ENCODE measurements at places on chromosomes 13 and 19.

DNA sequence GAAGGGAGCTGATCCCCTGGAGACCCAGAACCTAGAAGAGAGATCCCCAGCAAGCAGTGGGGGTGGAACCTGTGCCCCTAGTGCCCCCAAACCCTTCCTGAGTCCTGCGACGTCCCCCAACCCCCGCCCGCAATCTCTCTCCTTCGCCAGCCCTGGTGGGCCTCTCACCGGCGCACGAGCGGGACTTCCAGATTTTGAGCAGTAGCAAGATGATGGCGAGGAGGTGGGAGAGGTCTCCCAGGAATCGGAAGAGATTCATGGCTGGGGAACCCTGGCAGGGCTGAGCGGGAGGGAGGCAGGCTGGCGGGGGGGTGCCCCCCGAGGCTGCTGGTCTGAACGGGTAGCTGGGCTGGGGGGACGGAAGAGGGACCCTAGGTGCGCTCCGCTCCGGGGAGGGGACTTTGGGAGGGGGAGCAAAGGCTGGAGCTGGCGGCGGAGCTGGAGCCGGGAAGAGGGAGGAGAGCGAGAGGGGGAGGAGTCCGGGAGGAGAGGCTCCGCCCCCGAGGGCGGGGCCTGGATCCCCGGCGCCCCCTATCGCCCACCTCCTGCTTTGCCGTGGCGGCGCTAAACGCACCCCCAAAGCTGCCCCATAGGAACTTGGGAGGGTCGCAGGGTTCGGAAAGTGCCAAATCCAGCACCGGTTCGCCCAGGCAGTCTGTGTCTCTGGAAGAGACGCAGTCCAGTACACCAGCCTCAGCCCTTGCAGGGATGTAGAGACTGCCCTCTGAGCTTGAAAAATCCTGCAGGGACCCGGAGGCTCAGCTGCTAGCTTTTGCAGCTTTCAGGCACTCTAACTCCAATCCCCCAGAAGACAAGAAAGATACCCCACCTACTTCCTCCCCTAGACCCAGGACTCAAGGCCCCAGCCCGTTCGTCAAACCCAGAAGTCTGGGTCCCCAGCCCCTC, at the start of gene KDELR1:
Gene KDELR1, minus strand, starts transcription at position 452 of the 906 bp plus-strand sequence. Its CDS starts 193 bp downstream, at position 259.
- peak; percentile 73 for DNase-seq

DNA sequence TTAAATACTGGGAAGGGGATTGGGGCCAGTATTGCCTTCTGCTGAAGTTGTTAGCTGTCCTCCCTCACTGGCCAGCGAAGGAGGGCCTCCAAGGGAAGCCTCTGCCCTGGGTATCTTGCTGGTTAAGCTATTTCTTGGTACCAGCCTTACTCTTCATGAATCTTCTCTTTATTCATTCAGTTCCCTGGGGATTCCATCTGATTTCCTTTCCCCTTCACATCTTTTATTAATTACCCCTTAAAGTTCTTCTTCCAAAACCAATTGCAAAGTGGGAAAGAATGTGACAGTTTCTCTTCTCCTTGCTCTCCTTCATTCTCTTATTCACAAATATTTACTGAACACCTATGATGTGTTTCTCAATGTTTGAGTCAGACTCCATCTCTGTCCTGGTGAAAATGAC, 36.7 kb upstream of the STK24 start:
- no peak for DNase-seq

GRCh38 chr13:49814551-49815270, 22.2 kb upstream of the KPNA3 start:
- DNase-seq, result no peak

DNA sequence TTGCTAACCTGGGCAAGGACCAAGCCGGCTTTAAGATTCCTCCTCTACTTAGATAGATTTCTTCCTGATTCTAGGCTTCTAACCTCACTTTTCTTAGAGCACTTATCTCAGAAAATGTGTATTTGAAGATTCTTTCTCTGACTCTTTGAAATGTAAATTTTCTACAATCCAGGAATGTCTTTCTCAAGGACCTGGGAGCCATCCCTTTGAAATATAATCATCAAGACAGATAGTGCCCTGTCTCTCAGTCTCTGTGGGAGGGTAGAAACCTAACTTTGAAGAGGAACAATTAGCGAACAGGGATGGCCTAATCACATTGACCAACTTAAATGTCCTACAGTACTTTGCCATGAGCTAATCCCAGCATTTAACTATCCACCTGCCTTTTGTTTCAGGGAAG, 1646.0 kb downstream of the PCDH9 start:
- DNase-seq, result no peak

DNA sequence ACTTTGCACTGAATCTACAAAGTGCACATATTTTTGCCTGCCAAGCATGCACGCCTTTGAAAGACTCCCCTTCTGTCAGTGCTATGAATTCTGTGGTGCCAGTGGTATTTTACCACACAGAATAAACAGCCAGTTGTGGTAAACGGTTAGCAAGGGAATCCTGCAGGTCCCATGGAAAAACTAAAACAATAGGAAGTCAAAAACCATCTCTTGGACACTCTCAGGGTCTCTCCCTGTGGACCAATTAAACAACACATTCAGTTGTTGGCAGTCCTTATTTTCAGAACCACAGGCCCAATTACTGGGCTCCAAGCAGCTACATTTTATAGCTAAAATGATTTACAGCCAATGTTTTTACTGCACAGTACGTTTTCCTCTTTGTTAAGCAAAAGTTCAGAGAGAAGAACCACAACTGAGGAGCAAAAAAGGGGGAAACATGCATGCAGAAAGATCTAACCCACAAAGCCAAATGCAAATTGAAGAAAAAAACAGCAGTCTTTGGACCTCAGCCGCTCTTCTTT, 116.9 kb downstream of the KCTD12 start:
- DNase-seq, result no peak

DNA sequence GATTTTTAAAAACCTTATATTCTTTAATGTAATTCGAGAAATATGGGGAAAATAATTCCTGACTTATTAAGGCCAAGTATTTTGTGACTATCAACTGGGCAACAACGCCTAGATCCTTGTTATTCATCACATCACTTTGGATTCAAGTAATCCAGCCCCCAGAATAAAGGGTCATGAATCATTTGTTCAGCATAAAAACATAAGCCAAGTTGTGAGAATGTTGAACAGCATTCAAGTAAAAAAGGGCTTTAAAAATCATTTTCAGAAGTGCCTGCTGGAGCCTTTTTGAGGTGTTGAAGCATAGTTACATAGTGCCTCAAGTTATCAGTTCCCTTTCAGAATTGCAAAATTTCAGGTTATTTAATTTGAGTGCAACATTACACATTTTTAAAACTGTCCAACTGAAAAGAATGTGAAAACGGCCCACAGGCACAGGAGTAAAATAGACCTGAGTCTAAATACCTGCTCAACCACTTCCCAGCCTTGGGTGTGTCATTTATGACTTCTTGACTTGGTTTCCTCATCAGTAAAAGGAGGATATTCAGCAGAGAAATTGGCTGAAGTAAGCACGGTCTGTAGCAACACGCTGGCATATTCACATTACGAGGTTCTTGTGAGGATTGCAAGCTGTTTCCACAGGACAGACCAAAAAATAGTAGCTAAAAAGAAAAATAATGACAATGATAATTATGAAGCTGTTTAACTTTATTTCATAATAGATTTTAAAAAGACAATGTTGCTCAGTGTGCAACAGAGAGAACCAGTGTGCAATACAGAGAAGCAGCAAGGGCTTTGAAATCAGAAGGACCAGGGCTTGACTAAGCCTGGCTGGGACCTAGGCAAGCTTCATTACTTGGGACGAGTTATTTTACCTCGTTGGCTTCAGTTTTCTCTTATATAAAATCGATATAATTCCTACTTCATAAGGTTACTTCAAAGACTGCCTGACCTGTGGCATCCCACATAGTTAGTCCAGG, 56.6 kb downstream of the MBNL2 start:
- DNase-seq, result no peak

DNA sequence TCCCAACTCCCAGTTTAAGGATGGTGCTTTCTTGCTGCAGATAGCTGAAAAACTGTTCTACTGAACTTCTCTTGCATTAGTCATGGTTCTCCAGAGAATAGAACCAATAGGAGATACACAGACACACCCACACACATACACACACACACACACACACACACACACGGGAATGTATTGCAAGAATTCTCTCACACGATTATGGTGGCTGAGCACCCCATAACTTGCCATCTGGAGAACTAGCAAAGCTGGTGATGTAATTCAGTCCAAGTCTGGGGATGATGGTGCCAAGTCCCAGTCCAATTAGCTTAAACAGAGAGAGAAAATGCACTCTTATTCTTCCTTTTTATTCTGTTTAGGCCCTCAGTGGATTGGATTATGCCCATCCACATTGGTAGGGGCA, 643.9 kb downstream of the DIAPH3 start:
- no peak for DNase-seq

- no peak for DNase-seq
These were observed 110.5 kb upstream of the SLITRK1 start for GRCh38 chr13:83992566-83993358.

- no peak for DNase-seq
These were observed 651.2 kb downstream of the SLITRK6 start for GRCh38 chr13:85148009-85148408.

DNA sequence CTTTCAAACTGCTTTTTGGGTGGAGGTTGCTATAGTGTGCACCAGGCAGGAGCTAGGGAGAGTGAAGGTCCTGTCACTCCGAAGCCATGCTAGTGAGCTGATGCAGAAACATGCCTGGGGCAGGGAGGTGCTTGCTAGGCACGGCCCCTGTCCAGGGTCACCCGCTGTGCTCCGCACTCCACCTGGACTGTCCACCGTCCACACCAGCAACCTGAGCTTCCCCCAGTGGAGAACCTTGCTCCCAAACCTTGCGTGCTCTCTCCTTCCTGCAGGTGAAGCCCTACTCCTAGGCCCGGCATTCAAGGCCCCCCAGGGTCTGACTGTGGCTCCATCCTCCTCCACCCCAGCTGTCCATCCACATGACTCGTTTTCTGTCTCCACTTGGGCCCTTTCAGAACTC, 12.3 kb downstream of the SLC15A1 start:
- no peak for DNase-seq

- no peak for DNase-seq
These were observed 25.5 kb downstream of the ERICH6B start for GRCh38 chr13:45590066-45590465.

GRCh38 chr13:39976481-39976880, 321.0 kb downstream of the COG6 start:
- no peak for DNase-seq

- peak; percentile 5 for DNase-seq
These were observed 379 bp upstream of the ZNF470 start for GRCh38 chr19:56566904-56567273.

- no peak for DNase-seq
These were observed 13.0 kb downstream of the YIPF2 start for GRCh38 chr19:10915130-10916091.

- DNase-seq, result no peak
These were observed 8.6 kb downstream of the PTBP1 start for GRCh38 chr19:805600-806550.

- no peak for DNase-seq
These were observed 41.8 kb downstream of the TPT1 start for GRCh38 chr13:45299194-45299593.

GRCh38 chr13:81596224-81596753, 1255.4 kb upstream of the SPRY2 start:
- no peak for DNase-seq

DNA sequence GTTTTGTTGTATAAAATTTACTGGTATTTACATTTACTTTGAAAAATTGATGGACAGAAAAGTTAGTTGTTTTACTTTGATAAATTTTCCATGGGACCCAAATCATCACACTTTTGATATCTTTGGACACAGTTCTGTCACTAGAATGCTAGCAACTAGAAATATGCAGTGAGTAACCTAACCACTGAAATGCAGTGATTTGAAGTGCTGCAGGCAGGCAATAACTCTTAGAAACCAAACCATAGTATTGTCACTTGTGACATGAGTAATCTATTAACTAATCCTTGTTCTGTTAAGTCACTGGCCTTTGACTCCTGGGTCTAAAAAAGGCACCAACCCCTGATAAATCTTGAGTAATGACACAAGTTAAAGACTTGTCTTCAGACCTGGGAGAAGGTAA, 620.0 kb upstream of the ATXN8OS start:
- DNase-seq, result no peak

GRCh38 chr19:12953138-12953798, 3.8 kb downstream of the GADD45GIP1 start:
- DNase-seq, result peak; percentile 62

DNA sequence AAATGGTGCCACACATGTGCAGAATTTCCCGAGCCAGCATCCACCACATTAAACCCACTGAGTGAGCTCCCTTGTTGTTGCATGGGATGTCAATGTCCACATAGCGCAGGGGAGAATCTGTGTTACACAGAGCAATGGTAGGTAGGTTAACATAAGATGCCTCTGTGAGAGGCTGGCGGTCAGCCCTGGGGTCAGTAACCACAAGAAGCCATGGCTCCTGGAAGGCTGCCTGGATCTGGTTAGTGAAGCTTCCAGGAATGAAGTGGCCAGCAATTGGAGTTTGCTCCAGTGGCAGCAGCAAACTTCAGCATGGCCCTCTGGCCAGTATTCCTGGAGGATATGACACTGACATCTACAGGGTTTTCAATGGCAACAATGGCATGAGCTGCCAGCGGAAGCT, 37.0 kb upstream of the PCDH9 start:
- no peak for DNase-seq

GRCh38 chr19:6970021-6970420, 51.2 kb downstream of the MBD3L2B start:
- DNase-seq, result no peak

DNA sequence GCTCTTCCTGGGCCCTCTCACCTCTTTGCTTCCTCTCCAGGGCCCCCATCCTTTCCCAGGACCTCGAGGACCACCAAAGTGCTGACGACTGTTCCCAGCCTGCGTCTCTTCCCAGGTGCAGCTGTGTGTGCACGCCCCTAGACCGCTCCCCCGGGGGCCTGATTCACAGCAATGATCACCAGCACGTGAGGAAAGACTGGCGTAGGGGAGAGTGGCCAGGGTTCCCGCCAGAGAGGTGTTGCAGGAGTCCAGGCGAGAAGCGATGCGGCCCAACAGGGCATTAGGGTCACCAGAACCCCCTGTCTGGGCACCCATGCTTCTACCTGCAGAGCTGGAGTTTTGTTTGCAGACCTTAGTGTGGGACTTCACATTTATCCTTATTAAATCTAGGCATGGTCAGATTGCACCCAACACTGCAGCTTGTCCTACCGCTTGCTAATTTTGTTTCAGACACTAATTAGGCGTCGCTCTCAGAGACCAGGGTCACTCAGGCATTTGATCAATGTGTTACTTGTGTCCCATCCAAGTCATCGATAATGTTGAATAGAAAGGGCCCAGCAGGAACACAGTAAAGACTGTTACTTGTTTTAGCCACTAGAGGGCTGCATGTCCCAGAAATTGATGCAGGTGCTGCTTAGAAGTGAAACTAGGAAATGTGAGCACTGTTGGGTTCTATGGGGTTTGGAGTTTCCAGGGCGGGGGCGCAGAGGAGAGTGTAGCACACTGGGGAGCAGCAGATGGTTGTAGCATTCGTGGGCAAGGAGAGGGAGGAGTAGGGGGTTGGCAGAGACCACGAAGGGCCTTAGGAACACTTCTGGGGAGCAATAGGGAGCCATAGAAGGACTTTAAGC, 53.2 kb downstream of the CDADC1 start:
- peak; percentile 64 for DNase-seq

GRCh38 chr13:102033386-102033785, 368.5 kb downstream of the FGF14 start:
- no peak for DNase-seq

- no peak for DNase-seq
These were observed 7.0 kb upstream of the ZNF444 start for GRCh38 chr19:56133858-56134653.

- DNase-seq, result no peak
These were observed 2.0 kb upstream of the GAPDHS start for GRCh38 chr19:35531291-35531690.
